ENCODE measurements at places on chromosomes 16 and 17.

- no peak for DNase-seq
Measured at GRCh38 chr16:30054959-30055553, 10.5 kb upstream of the ALDOA start.

GRCh38 chr16:88500255-88500661 lies 47.2 kb downstream of the ZFPM1 start:
- no peak for DNase-seq

DNA sequence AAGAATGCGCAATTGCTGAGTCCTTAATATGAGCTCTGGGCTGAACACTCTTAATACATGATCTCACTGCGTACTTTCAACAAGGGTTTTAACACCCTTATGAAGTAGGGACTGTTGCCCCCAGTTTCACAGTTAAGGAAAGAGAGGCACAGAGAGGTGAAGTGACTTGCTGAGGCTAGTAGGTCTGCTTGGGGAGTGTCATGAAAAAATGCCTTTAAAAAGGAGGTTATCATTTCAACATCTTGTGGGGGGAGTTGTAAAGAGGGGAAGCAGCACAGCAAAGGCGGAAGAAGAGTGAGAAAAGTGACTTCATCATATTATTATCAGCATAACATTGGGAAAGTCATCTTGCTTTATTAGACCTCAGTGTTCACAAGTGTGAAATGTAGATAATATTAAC lies 2.1 kb downstream of the CCL4L2 start:
- DNase-seq: no peak

DNA sequence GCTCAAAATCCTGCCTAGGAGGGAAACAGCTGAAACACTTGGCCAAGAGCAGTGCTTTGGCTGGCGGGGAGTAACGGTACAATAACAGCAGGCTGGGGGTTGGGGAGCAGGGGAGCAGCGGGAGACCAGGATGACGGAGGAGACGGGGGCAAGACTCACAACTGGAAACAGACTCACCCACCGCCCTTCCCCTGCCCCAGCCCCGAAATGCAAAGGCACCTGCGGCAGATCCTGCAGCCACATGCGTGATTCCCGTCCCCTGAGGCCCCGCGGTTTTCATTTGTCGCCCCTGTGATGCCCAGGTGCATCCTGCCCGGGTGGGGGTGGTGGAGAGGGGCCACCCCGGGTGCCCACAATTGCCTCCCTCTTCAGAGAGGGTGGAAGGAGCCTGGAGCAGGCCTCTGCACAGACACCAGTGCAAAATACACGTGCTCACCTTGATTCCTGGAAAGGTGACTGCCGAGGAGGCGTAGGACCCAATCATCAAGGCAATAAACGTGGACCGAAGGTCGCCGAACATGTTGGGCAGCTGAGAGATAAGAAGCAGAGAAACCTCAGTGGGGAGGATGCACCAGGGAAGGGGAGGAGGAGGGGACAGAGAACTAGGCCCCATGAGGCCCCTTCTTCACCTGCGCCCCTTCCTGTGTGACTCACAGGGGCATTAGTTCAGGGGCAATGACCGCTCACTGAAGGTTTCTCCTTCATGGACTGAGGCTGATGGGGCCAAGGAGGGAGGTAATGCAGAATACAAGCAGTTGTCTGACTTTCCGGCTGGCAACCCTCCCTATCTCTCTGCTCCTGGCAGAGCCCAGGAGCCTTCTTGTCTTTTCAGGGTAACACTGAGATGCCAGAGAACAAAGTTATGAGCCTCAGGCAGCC lies 30.4 kb upstream of the PITPNA start:
- DNase-seq: no peak

- DNase-seq: no peak
Measured at GRCh38 chr16:85010446-85010930, 847 bp downstream of the ZDHHC7 start.

DNA sequence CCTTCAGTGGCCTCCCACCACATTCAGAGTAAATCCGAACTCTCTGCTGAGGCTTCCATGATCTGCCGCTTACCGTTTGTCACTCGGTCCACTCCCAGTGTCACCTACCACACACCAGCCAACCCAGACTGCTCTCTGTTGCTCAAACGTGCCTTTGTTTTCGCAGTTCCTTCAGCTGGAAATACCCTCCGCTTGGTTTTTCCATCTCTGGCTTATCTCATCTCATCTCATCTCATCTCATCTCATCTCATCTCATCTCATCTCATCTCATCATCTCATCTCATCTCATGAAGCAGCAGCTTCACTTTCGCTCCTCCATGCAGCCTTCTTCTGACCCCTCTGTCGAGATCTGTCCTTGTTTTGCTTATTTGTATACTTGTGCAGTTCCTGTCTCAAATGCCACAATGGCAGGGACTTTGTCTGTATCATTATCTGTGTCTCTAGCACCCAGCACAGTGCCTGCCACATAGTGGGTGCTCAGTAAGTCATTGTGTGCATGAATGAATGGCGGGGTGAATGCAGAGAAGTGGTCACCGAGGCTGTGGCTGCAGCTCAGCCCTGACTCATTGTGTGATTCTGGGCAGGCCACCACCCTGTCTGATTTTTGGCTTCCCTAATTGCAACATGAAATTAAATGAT lies 3.8 kb upstream of the SNX20 start:
- no peak for DNase-seq

GRCh38 chr17:65049085-65049756 lies 7.3 kb downstream of the GNA13 start:
- no peak for DNase-seq

- no peak for DNase-seq
Measured at GRCh38 chr17:81261582-81262336, 22.6 kb downstream of the NDUFAF8 start.

DNA sequence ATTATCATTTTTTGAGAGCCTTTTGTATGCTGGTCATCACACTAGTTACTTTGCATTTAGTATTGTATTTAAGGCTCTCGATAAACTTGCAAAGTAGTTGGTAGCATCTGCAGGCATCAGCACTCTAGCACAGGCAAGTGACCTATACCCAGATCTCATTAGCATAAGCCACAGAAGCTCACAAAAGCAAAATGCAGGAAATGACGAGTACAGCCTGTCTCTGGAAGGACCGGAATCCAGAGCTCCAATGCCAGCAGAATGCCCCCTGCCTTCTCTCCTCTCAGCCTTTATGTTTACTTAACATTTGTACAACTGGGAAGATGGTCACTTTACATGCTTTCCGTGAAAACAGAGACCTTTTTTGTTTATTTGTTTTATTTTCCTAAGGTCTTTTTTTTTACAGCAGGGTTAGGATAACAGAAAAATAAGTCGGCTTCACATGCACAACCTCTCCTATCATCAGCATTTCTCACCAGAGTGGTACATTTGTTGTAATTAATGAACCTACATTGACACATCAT lies 45.4 kb upstream of the MYOCD start:
- no peak for DNase-seq

DNA sequence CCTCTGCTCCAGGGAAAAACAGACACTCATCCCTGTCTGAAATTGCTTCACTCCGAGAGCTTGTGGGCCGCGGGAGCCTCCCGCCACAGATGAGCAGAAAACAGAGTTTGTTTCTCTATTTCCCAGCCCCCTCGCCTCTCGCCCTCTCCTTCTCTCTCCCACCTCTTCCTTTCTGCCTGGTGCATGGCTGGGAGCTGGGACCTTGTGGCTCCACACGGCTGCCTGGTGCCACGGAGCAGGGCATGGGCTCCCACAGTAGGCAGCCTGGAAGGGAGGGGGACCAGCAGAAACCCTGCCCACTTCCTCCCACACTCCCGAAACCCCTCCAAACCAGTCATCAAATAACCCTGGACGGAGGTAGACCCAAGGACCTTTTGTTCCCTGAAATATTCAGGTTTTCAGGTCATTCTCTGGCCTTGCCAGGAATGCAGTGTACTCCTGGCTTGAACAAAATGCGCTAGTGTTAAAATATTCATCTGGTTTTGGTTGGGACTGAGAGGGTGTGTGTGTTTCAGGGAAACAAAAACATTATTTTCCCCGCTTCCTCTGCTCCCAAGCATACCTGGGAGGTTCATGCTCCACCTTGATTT lies 204.9 kb downstream of the C16orf78 start:
- DNase-seq: no peak

DNA sequence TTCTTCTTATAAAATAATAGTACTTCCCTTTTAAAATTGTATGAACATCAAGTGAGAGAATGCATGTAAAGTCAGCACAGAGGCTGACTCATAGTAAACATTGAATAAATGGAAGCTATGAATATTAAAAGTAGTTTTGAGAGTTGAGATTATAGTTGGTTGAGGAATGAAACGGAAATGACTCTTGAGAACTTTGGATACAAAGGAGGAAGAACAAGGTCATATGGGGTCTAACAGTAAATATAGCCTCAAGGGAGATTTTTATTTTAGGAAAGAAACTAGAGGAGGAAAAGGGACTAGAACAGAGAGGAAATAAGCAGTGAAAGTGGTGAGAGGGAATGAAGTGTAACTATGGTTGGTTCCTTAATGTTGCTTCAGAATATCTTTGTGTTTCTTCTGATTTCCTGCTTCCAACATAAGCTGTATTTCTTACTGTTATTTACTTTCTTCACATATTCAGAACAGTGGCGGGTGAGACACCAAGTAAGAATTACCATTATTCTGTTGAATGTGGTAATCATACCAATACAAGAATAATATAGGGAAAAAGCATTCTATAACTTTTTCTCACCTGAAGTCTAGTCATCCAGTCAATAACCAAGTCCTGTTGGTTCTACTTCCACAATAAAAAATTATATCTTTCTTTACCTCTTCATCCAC lies 165.1 kb downstream of the CHD9 start:
- no peak for DNase-seq

- no peak for DNase-seq
Measured at GRCh38 chr16:715477-716199, 720 bp downstream of the METRN start.

- no peak for DNase-seq
Measured at GRCh38 chr17:79974566-79975497, 60.8 kb downstream of the TBC1D16 start.

DNA sequence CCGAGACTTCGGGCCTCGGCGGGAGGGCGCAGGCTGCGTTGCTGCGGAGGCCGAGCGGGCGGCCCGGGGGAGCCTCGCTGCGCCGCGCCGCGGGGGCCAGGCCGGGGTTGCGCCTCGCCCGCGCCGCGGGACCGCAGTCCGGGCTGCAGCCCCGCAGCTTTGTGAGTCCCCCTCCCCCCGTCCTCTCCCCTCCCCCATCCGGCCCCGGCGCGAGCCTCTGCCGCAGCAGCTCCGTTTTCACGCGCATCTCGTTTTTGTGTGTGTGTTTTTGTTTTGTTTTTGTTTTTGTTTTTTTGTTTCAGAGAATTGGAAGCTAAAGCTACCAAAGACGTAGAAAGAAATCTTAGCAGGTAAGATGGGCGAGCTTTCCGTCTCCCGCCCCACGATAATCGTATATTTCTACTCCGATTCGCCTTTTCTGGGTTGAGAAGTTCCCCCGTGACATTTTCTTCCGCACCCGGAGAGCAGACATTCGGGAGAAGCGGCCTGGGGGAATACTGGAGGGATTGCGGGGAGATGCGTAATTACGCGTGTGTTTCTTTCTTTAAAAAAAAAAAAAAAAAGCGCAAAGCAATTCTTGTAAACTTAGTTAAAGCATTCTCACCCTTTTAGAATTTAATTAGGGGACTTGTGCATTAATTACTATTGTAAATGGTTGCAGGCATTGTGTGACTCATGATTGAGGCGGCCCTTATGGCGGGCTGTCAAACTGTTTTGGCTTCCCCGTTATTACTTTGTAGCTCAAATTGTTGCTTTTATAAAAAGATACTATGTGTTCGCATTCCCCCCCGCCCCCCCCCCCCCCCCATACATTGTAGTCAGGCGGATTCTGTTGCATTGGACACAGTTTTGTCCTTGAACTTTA lies 732 bp downstream of the TNRC6A start:
- no peak for DNase-seq

Measured in NCI-H510A (cell line).